KBM-7 (cell line): ENCODE measurements at places on chromosomes 16 and 17.

- DNase-seq: no peak
Observed at GRCh38 chr16:46996952-46997458, 23.5 kb upstream of the DNAJA2 start.

DNA sequence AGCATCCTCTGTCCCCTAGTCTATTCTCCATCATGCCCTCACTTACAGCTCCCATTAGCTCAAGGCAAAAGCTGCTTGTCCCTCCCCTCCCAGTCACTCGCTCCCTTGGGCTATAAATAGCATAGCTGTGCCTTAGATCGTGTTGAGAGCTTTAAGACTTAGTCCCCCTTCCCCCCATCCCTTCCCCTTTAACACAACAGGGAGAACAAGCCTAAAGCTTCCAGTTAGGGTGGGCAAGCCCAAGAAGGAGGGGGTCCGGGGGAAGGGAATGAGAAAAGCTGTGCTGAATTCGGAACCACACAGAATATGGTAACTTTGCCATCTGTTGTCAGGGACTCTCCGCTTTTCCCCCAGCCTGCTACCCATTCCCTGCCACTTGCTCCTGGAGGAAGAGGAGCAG lies 4.9 kb upstream of the HIGD1B start:
- DNase-seq: no peak

GRCh38 chr17:28344435-28344901 lies 8.9 kb downstream of the TNFAIP1 start:
- no peak for DNase-seq

GRCh38 chr16:54952195-54952594 lies 21.5 kb downstream of the IRX5 start:
- DNase-seq: no peak

GRCh38 chr16:69329369-69330285 lies 761 bp downstream of the PDF start:
- DNase-seq: no peak

GRCh38 chr17:13162361-13162760 lies 144.5 kb upstream of the ELAC2 start:
- DNase-seq: no peak

DNA sequence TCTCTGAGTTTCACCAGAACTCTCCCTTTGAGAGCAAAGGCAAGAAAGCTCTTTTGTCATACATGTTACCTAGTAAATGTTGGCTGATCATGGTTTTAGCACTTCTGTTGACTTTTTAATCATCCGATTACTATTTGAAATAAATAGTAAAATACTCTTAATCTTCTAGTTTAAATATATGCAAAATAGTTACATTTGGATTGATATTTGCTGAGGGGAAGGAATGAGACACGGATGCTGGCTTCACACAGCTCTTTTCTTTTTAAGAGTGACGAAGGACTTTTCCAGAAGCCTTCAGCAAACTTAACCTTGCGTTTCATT lies 9.4 kb downstream of the NFATC3 start:
- no peak for DNase-seq

DNA sequence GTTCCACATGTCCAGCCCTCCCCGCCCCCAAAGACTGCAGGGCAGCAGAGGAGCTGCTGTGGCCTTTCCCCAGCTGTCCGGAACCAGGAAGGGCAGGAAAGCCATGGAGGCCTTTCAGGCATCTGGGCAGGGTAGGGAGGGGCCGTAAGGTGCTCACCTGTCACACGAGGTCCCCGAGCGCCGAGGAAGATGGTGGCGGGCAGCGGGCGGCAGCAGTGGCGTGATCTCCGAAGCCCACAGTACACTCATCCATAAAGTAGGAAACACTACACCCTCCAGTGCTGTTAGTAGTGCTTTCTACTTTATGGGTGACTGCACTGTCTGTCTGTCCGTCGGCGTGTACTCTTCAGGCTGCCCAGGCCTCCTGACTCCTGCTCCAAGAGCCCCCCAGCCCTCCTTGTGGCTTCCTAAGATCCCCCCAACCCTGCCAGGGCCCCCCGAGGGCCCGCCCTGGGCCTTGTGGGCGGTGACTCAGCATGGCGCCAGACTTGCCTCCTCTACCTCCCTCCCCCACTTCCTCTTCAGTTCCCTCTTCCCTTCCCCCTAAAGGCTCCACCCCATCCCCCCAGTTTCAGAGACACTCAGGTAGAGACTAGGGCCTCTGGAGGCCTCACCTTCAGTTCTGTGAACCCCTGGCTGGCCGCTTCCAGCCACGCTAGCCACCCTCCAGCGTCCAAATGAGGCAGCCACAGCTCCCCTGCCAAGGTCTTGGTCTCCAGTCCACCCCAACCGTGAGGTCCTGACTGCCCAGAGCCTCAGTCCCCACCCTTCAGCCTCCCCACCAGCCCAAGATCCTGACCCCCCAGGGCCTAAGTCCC lies 2.6 kb upstream of the TSPOAP1 start:
- peak; percentile 85 for DNase-seq

- no peak for DNase-seq
Observed at GRCh38 chr17:63481488-63481870, 4.6 kb downstream of the ACE start.

DNA sequence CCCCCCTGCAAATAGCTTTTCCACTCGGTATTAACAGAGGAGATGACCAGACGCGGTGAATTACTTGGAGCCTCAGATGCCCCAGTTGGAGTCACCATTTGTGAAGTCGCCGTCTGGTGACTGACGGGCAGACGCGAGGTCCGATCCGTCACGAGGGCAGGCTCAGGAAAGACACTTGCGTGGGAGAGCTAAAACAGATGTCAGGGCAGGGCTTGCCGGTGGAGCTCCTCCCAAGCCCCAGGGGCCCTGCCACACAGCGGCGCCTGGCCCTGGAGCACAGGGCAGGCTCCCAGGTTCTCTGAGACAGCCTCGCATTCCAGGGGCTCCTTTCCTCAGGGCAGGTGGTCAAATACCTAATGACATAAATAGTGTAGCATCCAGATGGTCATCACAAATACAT lies 348.3 kb downstream of the C16orf95 start:
- DNase-seq: no peak

GRCh38 chr16:1499756-1500464 lies 6.8 kb downstream of the TELO2 start:
- DNase-seq: no peak

DNA sequence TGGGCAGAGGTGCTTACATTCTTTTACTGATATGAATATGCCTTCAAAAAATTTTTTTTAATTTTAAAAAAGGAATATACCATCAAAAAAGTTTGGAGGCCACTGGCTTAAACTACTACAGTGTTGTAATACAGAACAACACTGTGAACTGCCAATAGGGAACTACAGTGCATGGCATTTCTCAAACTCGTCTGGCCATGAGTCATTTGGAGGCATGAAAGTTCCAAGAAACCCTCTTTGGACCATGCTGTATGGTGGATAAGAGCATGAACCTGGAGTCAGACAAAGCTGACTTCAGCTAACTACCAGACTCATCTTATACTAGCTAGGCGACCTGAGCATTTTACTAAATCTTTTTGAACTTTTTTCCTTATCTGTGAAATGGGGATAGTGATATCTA lies 9.2 kb upstream of the NF1 start:
- DNase-seq: no peak

DNA sequence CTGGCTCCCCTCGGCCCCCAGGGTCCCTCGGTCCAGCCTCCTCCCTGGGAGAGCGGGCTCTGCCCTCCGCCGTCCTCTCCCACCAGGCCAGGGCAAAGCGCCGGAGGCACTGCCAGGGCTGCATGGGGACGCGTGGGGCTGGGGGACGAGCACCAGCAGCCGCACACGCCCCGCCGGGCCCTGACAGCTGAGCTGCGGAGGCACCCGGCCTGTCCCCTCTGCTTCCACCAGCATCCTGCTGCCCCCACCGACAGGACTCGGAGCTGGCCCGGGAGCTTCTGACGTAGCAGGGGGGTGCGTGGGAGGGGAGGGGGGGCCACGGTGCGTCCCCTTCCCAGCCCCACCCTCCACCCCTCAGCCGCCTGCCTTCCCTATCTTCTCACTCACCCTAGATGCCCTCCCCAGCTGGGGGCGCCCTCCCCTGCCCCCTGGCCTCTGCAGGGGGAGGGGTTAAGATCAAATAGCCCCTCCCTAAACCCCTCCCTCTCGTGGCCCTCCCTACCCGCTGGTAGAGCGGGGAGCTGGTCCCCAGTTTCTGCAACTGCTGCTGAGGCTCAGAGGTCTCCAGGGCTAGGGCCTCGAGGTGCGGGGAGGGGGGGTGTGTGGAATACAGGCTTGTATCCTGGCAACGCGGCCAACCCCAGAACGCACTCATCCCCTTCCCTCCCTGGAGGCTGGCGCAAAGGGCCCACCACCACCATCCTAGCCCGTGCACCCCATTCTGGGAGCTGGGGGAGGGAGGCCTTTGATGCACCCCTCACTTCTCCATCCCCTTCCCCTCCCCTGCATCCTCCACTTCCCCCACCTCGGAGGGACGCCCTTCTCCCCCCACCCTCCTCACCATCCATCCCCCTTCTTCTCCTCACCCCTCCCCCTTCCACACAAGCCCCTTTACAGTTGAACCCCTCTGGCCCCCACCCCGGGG lies 1.0 kb downstream of the SRCIN1 start:
- peak; percentile 33 for DNase-seq

DNA sequence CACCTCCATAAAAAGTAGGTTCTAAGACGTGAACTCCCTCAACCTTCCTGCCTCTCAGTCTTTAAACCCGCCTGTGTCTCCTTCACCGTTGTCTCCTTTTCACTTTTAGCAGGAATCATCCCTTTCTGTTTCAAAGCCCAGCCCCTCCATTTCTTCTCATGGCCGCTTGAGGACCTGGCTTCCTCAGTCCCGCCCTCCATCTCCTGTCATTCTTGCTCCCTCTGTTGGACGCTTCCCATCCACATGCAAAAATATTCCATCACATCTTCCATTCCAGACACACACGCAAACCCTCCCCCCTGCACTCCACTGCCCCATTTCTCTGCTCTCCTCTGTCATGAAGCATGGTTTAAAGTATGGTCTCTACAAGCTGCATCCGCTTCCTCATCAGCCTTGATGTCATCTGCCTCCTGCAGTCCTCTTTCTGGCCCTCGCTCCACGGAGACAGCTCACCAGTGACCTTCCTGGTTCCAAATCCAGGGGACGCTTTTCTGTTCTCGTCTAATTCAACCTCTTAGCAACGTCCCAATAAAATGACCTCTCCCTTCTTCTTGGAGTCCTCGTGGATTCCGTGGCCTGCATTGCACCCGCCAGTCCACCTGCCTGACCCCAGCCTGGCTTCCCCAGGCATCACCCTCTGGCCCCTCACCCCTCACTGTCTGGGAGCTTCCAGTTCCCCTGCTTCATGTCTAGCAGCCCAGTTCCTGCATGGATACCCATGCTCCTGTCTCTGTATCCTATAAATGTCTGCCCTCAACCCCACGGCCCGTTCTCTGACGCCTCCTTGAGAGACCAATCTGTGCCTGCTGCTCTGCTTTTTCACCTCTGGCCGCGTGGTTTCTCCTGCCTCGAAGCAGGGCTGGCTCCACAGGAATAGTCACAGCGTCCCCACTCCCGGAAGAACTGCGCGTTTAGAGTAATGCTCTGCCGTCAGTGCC lies 26.2 kb downstream of the ANKRD40 start:
- peak; percentile 81 for DNase-seq

DNA sequence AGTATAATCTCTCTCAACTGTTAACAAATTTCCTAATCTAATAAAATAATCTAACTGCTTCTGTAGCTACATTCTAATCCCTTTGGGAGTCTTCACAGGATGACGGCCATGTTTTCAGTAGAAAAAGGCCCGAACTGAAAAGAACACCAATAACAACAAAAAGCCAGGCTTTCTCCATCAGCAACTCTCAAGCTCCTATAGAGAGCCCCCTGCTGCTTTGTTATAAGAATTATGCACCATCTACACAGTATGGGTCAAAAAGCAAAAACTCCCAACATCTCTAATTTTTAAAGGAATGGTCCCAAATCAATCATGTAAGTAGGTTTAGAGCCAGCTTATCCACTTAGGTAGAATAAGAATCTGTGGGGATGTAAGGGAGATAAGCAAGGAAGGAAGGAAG lies 163.6 kb upstream of the C17orf78 start:
- no peak for DNase-seq

DNA sequence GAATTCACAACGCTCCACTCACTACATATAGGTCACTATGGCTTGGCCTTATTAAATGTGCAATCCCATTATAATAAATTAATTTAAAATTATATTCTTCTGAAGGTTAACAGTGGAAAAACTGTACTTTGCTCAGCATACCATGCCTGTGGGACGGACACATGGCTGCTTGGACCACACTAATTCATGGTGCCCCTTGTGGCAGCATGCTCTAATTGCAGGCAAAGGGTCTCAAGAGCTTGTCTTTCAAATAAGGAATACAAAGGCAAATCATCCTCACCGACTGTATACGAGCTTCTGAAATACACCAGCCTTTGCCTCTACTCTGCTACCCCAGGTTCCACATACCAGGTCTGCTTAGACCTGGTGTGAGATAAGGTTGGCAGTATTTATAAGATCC lies 11.7 kb downstream of the SMPD3 start:
- DNase-seq: peak; percentile 40

DNA sequence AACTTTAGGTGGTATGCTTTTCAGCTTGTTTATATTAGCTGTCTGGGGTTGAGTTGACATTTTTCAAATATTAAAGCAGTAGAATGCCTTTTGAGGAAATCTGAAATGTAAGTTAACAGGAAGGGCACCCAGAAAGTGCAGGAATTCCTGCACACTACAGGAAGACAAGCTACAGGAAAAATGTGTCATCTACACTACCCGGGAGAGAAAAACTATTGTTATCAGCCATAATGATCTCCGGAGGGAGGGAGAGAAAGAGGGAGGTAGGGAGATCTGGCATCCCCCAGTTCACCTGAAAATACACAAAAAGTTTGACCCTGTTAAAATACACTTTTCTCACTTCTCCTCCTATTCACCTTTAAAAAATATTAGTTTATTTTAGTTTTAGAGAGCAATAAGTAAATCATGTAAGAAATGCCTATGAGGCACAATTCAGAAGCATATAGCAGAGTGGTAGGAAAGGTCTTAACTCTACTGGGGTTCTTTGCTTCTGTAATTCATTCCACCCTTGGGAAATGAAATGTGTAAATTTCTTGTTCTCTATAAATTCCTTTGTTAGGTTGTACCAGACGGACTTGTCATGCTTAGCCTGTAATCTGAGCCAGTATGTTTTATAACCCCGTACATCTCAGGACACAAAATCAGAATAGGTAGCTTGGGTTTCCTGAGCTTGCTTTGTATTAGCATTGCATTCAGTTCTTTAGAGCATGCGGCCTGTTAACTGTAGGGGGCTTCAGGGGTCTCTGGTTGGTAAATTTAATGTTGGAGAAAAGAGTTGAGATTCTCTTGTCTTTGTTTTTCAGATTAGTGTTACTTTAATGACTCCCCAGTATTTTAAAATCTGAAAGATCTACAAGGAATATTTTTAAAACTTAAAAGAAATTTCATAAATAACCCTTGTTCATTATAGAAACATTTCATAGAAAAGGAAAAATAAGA lies 3.3 kb downstream of the MAP2K6 start:
- DNase-seq: no peak
